ENCODE measurements at places on chromosomes 2 and 18.
A peak's percentile ranks its signal among the peaks of the same experiment; 100 is the strongest.

DNA sequence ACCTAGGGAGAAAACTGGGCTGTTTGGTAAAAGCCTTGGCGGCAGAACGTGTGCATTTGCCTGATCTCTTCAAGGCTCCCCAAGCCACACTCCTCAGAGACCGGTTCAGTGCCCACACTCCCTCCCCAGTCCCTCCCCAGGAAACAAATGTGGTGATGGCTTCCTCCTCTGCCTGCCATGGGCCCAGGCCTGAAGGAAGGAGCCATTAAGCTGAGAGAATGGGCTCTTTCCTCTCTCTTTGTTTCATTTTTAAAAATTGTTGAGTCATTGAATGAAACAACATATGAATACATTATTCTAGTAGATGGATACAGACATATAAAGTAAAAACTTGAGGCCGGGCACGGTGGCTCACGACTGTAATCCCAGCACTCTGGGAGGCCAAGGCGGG lies 50.6 kb upstream of the YWHAQ start:
- no peak for DNase-seq

DNA sequence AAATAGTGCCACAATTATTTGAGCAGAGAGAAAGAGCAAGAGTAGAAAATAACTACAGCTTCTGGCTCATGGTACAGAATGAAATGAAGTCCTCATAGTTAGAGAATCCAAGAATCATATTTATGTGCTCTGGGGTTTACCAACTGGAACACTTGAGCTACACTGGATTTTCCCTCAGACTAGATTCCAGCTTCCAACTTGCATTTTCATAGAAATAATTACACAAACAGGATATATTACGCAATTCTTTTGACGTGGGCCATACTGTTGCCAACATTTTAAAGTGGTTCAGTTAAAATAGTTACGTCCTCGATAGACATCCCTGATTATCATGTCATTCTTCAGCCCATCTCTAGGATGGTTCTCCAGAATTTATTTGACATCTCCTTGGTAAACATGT lies 129.2 kb downstream of the ETAA1 start:
- no peak for DNase-seq

- peak; percentile 2 for DNase-seq
Measured at GRCh38 chr2:97870396-97870843, 125.3 kb downstream of the TMEM131 start.

- peak; percentile 57 for DNase-seq
Measured at GRCh38 chr18:74528913-74529312, 5.4 kb upstream of the CNDP1 start.

Measured in hippocampal formation (tissue), 2 donors.